ENCODE measurements at places on chromosomes 11 and 22.
A peak's percentile ranks its signal among the peaks of the same experiment; 100 is the strongest.

DNA sequence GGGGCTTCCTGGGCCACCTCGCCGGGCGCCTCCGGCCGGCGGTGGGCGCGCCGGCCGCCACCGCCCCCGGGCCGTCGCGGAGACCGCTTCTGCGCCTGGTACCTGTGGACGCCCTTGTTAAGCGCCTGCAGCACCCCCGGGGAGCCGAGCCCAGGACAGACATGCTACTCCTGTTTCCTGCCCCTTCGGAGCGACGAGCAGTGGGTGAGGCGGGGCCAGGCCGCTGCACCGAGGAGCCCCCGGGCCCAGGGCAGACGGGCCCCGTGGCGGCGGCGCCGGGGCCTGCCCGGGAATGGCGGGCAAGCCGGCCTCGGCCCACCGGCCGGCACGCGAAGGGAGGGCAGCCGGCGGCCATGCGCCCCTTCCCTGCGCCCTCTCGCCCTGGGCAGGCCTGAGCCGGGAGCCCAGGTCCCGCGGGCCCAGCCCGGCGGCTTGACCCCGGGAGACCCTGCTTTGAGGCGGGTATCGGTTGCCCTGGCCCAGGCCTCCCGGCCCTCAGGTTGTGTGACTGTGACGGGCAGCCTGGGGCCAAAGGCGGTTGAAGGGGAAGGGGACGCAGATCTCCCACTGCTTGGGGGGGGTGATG is 789 bp upstream of the KDM2A start:
- peak; percentile 59 for DNase-seq

GRCh38 chr22:45969414-45969799 is 7.6 kb downstream of the WNT7B start:
- no peak for DNase-seq

DNA sequence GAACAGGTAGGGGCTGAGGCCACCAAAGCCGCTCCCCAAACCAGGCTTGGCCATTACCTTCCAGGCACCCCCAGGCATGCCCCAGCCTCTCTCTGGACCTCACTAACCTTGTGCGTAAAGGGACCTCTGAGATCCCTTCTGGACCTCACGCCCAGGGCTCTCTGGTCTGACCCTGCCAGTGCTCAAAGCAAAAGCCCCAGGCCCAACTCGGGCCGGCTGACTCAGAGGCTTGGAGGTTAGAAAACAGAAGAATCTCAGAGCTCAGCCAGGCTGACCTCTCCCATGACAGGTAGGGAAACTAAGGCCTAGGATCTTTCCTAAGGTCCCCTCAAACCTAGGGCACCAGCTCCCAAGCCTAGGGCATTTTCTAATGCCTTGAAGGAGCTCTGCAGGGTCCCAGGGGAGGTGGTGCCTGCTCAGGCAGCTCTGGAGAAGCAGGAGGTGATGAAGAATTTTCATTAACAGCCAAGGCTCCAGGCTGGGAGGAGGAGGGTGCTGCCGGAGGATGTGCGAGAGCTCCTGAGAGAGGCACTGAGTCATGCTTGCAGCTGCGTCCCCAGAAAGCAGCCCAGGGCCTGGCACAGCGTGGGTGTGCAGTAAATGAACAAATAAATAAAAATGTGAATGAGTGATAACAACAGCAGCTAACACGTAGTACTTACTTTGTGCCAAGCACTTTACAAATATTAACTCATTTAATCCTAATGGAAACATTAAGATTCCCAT is 25.6 kb downstream of the ARRB1 start:
- DNase-seq: peak; percentile 44

- no peak for DNase-seq
Observed at GRCh38 chr11:121249039-121249663, 43.4 kb upstream of the SC5D start.

GRCh38 chr22:50601669-50602337 is 1.2 kb downstream of the MAPK8IP2 start:
- DNase-seq: no peak

- DNase-seq: peak; percentile 57
Observed at GRCh38 chr22:49789289-49790141, 38.2 kb downstream of the BRD1 start.

GRCh38 chr11:129853518-129854231 is 38.0 kb downstream of the TMEM45B start:
- peak; percentile 85 for DNase-seq

DNA sequence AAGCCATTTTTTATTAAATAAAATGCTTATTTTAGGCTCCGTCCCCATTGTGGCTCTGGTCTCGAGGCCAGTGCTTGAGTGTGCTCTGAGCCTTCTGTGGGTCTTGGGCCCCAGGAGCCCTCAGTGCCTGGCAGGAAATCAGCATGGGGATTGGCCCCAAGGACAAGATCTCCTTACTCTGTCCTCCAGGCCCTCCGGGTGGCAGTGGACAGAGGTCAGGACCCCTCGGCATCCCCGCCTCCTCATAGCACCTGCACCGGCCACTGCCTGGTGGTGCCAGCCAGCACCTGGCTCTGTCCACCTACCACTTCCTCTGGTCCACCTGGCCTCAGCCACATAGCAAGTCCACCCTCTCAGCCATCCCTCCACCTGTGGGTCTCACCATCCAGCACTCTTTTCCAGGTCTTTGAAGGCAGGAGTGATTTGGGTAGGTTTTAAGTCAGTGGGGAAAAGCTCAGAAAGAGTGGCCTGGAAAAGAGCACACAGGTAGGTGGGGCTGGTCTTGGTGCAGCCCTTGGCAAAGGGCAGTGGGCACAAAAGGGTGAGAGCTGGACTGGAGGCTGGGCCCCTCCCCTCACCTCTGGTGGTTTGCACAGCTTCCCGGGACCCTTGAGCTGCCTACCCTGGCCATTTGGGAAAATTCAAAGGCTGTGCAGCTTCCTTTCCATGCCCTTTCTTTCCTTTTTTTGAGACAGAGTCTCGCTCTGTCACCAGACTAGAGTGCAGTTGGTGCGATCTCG is 3.5 kb downstream of the CLDN5 start:
- DNase-seq: no peak

GRCh38 chr22:19688301-19689290 is 25.7 kb upstream of the SEPTIN5 start:
- no peak for DNase-seq

DNA sequence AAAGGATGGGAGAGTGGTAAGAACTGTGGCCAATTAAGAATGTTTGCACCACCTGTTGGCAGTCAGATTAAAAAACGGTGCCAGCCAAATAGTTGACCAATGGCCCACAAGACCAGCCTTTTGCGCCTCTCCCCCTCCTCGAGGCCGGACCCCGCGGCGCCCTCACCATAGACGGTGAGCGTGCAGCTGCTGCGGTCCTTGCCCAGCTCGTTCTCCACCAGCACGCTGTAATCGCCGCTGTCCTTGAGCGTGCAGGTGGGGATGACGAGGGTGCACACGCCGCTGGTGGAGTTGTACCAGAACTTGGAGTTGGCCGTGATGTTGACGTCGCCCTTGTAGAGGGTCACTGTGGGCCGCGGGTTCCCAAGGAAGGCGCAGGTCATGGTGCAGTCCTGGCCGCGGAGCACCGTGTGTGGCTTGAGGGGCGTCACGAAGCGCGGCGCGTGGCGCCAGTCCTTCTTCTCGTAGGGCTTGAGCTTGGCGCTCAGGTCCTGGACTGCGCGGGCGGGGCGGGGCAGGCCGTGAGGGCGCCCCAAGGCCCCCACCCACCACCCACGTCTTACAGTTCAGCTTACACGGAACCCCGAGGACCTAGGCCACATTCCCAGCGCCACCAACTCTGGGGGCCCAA is 7.2 kb downstream of the TMEM86A start:
- no peak for DNase-seq

DNA sequence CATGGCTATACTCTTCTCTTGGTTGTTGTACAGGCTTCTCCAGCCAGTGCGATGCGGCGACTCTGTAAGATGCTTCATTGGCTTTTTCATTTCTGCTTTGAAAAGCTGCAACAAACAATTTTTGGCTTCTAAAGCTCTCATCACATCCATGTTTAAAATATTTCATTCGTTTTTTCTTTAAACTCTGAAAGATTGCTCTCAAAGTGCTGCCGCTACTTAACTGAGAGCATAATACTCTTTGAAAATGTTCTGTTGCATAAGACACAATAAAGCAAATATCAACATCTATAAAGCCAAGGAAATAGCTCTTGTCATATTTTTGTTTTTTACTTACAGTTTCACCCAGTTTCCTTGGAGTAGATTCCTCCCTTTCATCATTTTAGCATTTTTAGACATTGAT is 468.3 kb downstream of the TBC1D22A start:
- no peak for DNase-seq

- no peak for DNase-seq
Observed at GRCh38 chr22:26604368-26604767, 13.5 kb downstream of the CRYBB1 start.

DNA sequence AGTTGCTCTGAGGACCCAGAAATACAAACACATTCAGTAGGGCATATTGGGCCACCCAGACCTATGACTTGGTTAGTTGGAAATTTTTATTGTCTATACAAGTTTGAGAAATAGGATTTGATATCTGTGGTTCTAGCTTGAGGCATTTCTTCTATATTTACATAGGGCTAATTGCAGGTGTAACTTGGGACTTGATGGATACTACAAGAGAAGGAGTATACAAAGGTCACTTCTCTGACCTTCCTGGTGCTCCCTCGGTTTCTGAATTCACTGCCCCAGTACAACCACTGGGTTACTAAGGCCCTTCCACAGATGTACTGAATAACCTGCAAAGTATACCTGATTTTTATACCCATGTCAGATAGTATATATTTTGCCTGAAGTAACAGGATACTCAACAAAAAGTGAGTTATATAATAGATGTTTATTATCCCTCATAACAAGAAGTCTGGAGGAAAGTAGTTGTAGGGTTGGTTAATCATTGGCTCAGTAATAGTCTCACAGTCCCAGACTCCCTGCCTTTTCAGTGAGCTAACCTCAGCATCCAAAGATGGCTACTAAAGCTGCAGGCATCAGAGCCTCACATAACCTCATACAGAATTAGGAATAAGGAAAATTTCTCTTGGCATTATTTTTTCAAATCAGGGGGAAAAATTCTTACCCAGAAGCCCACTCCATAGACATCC is 8.8 kb upstream of the PGR start:
- DNase-seq: no peak

DNA sequence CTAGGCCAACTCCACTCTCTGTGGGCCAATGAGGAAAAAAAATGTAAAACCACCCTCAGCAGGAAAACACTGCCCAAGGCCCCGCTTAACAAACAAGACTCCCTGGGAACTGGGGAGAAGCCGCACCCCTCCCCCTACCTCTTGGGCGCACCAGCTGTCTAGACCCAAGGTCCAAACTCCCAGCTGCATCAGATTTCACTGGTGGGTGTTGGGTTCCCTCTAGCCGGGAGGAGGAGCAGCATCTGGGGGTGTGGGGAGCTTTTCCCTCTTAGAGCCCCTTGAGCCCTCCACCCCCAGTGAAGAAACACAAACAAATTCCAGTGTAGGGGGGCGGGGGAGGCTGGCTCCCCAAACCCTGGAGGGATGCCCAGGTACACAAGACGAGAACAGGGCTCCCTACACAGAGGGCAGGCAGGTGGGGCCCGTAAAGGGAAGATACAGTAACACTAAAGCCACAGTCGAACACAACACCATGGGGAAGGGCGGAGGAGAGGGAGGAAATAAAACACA is 64.9 kb downstream of the NECTIN1 start:
- no peak for DNase-seq

DNA sequence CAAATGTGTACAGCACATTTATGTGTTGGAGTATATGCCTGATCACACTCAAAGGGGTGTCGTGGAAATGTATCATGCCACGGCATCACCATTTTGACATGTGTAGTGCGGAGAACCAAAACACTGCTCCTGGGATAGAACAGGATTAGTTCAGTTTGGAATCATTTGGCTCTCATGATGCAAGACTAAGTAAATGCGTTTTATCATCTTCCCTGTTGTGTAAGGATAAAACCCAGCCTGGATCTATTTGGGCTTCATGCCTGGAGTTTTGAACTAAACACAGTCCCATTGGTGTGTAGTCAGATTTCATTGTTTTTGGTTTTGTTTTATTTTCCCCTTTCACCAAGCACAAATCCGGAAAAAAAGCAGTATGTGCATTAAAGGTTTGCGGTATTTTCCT is 574.3 kb downstream of the NTM start:
- no peak for DNase-seq
